Osteoblast (primary cell): ENCODE measurements at places on chromosomes 3 and 15. TPM values are rescaled to one million over a fixed set of nuclear protein-coding genes. Genes with fewer than 3 reads are reported as not detected.

GRCh38 chr3:194561306-194561974 lies 71.8 kb downstream of the TMEM44 start:
- DNase-seq = peak; percentile 71

The ONECUT1 gene
- total RNA-seq = not detected in 2 replicates

DNA sequence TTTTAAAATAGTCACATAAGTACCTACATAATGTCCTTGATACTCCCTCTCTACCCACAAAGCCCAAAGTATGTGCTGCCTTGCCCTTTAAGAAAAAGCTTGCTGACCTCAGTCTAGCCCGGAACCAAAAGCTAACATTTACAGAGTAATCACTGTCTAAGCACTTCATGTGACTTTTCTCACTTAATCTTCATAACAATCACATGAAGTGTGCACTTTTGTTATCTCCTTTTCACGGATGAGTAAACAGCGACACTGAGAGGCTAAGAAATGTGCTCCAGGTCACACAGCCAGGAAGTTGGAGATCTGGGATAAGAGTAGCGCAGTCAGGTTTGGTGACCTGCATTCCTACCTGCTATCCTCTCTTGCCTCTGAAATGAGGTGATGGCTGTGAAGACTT lies 194.0 kb downstream of the ITPR1 start:
- no peak for DNase-seq

GRCh38 chr3:125351152-125351551 lies 24.0 kb downstream of the ZNF148 start:
- no peak for DNase-seq

The CLRN1 gene
- total RNA-seq = not detected in 2 replicates

- DNase-seq = no peak
Measured at GRCh38 chr3:136954251-136954650, 3.5 kb upstream of the IL20RB start.

GRCh38 chr3:16183601-16184270 lies 9.3 kb downstream of the GALNT15 start:
- peak; percentile 96 for DNase-seq

DNA sequence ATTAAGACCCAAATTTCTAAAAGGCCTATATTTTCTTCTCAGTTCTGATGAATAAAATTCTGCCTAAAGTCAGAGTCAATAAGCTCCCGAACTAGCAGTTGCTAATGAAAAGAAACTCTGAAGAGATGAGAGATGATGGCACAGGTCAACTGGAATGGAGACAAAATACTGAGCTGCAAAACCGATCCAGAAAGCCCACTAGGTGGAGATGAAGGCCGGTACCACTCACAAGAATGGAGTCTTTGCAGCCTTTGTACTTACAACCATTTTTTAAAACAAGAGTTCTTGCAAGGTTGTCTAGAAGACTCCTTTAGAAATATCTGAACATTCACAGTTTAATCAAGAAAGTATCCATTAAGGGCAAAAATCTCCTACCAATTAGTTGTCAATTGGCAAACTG lies 119.9 kb upstream of the TJP1 start:
- no peak for DNase-seq

- no peak for DNase-seq
Measured at GRCh38 chr3:174639406-174639805, 219.7 kb upstream of the NAALADL2 start.

The SEMA5B gene
- total RNA-seq = not detected in 2 replicates
